Activated T-cell treated with anti-CD3 and anti-CD28 coated beads, Interleukin-2, amount 50 U/mL, for 24 hours (primary cell): ENCODE measurements at places on chromosomes 2 and 18.

- peaks cover 5% of the 10 kb centered on the region for H3K4me1 ChIP-seq
- H3K27me3 ChIP-seq = no peaks in the 10 kb centered on the region
- no peak for DNase-seq
- no peak overlapping the region for H3K27ac ChIP-seq
- no peaks in the 10 kb centered on the region for H3K36me3 ChIP-seq
- no peak overlapping the region for H3K4me3 ChIP-seq
These were observed 39.0 kb downstream of the IRS1 start for GRCh38 chr2:226760412-226761194.

DNA sequence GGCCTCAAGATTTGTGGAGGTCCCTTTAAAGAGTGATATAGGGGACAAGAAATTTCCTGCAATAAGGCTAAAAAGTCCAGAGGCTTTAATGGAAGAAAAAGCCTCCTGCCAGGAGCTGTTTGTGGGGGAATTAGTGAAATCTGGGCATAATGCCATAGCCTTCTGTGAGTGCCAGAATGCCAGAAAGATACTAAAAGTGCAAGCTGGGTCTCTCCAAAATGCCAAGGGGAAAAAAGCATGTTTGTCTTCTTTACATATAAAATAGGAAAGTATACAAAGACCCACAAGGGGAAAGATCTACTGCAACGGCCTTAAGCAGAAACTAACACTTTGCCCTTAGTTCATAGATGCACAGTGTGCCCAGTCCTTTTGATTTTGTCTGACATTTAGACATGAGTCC, 647.7 kb upstream of the ZNF804A start:
- no peak overlapping the region for H3K27ac ChIP-seq
- H3K36me3 ChIP-seq = no peaks in the 10 kb centered on the region
- H3K4me1 ChIP-seq = no peaks in the 10 kb centered on the region
- H3K4me3 ChIP-seq = no peak overlapping the region
- H3K27me3 ChIP-seq = no peaks in the 10 kb centered on the region

GRCh38 chr2:179711375-179711774, 150.0 kb downstream of the ZNF385B start:
- no peak overlapping the region for H3K27ac ChIP-seq
- no peak for DNase-seq
- H3K36me3 ChIP-seq = no peaks in the 10 kb centered on the region
- H3K4me1 ChIP-seq = no peaks in the 10 kb centered on the region

GRCh38 chr2:174439950-174440349, 44.4 kb downstream of the SCRN3 start:
- H3K36me3 ChIP-seq = peaks cover 51% of the 10 kb centered on the region
- H3K27me3 ChIP-seq = no peaks in the 10 kb centered on the region
- H3K4me1 ChIP-seq = no peaks in the 10 kb centered on the region

- no peak overlapping the region for H3K27ac ChIP-seq
- no peaks in the 10 kb centered on the region for H3K27me3 ChIP-seq
- no peak overlapping the region for H3K4me3 ChIP-seq
- no peak for DNase-seq
These were observed 61.3 kb downstream of the IRS1 start for GRCh38 chr2:226738191-226738820.

GRCh38 chr18:10265560-10266333, 188.7 kb upstream of the APCDD1 start:
- H3K36me3 ChIP-seq = no peaks in the 10 kb centered on the region
- DNase-seq = no peak
- H3K4me1 ChIP-seq = no peaks in the 10 kb centered on the region
- no peak overlapping the region for H3K4me3 ChIP-seq
- no peak overlapping the region for H3K27ac ChIP-seq

GRCh38 chr2:102724016-102724490, 37.8 kb upstream of the TMEM182 start:
- no peak overlapping the region for H3K27ac ChIP-seq
- peaks cover 5% of the 10 kb centered on the region for H3K4me1 ChIP-seq
- no peak overlapping the region for H3K4me3 ChIP-seq

GRCh38 chr18:22166069-22166950, 3.1 kb upstream of the GATA6 start:
- no peak overlapping the region for H3K27ac ChIP-seq
- H3K36me3 ChIP-seq = no peaks in the 10 kb centered on the region
- H3K4me1 ChIP-seq = peaks cover 30% of the 10 kb centered on the region
- H3K27me3 ChIP-seq = peaks cover 82% of the 10 kb centered on the region
- no peak for DNase-seq

GRCh38 chr18:60894254-60894945, 438.8 kb upstream of the CDH20 start:
- no peaks in the 10 kb centered on the region for H3K27me3 ChIP-seq
- H3K36me3 ChIP-seq = no peaks in the 10 kb centered on the region
- no peak for DNase-seq

- DNase-seq = no peak
- no peak overlapping the region for H3K4me3 ChIP-seq
- H3K4me1 ChIP-seq = no peaks in the 10 kb centered on the region
- H3K27ac ChIP-seq = no peak overlapping the region
These were observed 118.1 kb upstream of the ZNF521 start for GRCh38 chr18:25470062-25470461.

DNA sequence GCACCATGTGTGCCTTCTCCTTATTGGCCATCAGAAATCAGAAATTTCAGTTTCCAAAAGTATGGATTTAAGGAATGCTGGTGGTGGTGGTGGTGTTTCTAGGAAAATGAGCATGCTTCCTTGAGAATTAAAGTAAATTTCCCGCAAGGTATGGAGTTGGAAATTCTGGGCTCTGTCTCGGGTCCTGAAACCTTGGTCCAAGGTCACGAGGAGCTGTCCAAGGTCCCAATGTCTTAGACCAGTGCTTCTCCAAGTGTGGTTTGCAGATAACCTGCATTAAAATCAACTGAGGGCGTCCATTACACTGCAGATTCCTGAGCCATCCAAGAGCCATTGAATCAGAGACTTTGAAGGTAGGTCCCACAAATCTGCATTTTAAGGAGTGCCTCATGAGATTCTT, 210.9 kb upstream of the PKDCC start:
- H3K4me1 ChIP-seq = peaks cover 9% of the 10 kb centered on the region
- no peak for DNase-seq
- H3K36me3 ChIP-seq = peaks cover 5% of the 10 kb centered on the region

DNA sequence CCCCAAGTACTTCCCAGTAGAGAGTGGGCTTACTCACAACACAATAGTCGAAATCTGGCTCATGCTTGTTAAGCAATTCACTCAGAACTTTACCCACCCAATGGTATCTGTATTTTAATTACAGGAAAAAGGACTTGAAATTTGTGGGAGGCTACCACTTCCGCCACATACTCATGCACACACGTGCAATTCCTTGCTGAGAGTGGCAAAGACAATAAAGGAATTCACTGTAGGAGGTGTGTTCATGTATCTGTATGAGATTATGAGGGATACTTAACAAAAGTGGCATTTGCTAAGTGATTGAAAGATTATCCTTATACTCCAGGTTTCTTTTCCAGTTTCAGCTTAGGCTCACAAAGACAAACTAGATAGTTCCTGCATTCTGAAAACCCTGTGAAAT, 14.9 kb upstream of the LYPD6 start:
- no peak overlapping the region for H3K27ac ChIP-seq
- DNase-seq = no peak
- H3K4me3 ChIP-seq = no peak overlapping the region
- H3K27me3 ChIP-seq = peaks cover 30% of the 10 kb centered on the region

- no peaks in the 10 kb centered on the region for H3K4me1 ChIP-seq
- no peaks in the 10 kb centered on the region for H3K36me3 ChIP-seq
- H3K27me3 ChIP-seq = peaks cover 6% of the 10 kb centered on the region
- no peak overlapping the region for H3K27ac ChIP-seq
These were observed 454.2 kb upstream of the HNRNPA3 start for GRCh38 chr2:176758426-176758825.

DNA sequence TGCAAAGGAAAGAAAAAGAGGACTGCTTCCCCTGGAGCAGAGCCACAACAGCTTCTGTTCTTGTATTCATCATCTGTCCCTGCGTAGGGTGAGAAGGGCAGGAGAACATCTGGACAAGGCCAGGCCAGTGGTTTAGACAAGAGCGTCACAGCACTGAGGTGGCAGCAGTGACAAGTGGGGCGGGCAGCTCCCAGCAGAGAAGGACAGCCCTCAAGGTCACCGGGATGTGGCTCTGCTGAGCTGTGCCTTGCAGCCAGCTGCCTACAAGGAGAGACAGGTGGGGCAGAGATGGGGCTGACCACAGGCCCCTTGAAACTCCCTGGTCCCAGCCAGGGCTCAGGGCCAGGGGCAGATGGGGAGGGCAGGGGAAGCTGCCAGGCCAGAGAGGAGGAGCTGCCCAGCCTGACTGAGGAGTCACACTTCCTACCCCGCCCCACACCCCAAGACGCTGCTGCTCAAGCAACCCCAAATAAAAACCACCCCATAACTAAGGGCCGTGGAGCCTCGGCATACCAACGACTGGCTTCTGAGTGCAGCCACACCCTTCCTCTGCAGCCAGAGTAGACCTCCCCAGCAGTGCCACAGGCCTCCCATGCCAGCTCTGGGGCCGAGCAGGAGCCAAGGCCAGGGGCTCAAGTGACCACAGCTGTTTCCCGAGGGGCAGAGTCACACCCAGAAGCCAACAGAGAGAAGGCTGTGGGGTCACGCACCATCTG, 5.4 kb downstream of the RAB11FIP5 start:
- peaks cover 28% of the 10 kb centered on the region for H3K4me1 ChIP-seq
- no peaks in the 10 kb centered on the region for H3K36me3 ChIP-seq
- no peak for DNase-seq

GRCh38 chr2:101038455-101039255, 36.6 kb downstream of the RPL31 start:
- peaks cover 2% of the 10 kb centered on the region for H3K27me3 ChIP-seq
- H3K4me1 ChIP-seq = no peaks in the 10 kb centered on the region
- H3K27ac ChIP-seq = peak overlapping the region; percentile 26
- no peak for DNase-seq

DNA sequence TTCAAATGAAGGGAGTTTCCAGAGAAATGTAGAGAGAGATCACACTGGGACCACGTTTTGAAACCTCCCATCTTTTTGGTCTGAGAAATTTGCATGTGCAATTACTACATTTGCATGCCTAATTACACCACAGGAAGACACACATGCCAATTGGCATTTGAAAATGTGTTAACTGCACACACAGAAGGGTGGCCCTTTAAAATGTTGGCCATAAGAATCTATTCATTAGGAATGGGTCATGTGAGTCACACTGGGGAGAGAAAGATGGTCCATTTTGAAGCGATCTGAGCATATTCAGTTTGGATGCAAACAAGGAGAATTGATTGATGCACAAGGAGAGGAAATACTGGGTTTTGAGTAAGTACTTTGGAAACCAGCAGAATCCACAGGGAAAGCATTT, 1407.1 kb upstream of the ACVR2A start:
- no peaks in the 10 kb centered on the region for H3K4me1 ChIP-seq
- no peak for DNase-seq
- no peaks in the 10 kb centered on the region for H3K27me3 ChIP-seq
- no peak overlapping the region for H3K27ac ChIP-seq
- H3K4me3 ChIP-seq = no peak overlapping the region

- no peaks in the 10 kb centered on the region for H3K36me3 ChIP-seq
- no peak for DNase-seq
- peaks cover 15% of the 10 kb centered on the region for H3K4me1 ChIP-seq
- H3K27ac ChIP-seq = no peak overlapping the region
These were observed 1.6 kb upstream of the DNER start for GRCh38 chr2:229715895-229716507.

DNA sequence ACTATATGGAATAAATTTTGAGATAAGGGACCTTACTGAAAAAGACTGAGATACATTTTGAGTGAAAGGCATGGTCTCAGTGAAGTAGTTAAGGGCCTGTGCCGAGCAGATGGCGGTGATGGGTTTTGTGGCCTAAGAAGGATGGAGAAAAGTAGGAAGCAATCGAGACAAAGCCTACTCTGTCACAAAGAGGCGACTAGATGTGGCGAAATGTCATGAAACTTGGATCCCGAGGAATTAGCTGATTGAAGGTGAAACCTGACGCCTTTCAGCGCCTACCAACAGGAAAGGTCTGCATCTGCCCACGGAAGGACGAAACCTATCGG, 558 bp upstream of the CEP192 start:
- H3K4me3 ChIP-seq = peak overlapping the region; percentile 94
- no peak for DNase-seq
- H3K4me1 ChIP-seq = peaks cover 19% of the 10 kb centered on the region
- peak overlapping the region; percentile 95 for H3K27ac ChIP-seq
- H3K27me3 ChIP-seq = no peaks in the 10 kb centered on the region
- H3K36me3 ChIP-seq = peaks cover 33% of the 10 kb centered on the region

- no peaks in the 10 kb centered on the region for H3K27me3 ChIP-seq
- no peaks in the 10 kb centered on the region for H3K4me1 ChIP-seq
- H3K4me3 ChIP-seq = no peak overlapping the region
- DNase-seq = no peak
- H3K36me3 ChIP-seq = no peaks in the 10 kb centered on the region
These were observed 157.4 kb upstream of the RGPD4 start for GRCh38 chr2:107669335-107669734.

DNA sequence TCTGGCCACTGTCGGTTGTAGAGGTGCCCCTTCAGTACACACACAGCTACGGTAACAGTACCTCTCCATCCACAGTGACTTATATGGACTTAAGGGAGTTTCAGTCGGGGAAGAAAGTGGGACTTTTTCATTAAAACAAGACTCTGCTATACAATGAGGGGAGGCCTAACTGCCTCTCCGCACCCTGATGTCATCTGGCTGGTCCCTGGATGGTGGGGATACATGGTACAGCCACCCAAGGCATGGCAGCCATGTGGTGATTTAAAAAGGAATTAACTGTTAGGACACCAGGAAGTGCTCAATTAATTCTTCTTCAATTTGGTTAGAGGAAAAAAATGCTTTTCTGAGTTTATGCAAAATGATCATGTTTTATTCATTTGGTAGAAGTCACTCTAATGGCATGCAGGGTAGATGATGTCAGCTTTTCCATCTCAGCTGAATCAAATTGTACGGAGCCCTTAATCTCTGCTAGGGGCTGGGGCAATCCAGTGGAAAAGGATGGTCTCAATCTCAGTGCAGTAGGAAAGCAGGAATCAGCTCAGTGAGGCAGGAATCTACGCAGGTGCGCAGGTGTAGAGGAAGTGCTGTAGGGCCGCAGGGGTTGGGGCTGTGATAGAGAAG, 243.9 kb downstream of the PRKCE start:
- H3K4me3 ChIP-seq = no peak overlapping the region
- no peaks in the 10 kb centered on the region for H3K27me3 ChIP-seq
- no peak overlapping the region for H3K27ac ChIP-seq
- no peaks in the 10 kb centered on the region for H3K36me3 ChIP-seq
- H3K4me1 ChIP-seq = peaks cover 24% of the 10 kb centered on the region

DNA sequence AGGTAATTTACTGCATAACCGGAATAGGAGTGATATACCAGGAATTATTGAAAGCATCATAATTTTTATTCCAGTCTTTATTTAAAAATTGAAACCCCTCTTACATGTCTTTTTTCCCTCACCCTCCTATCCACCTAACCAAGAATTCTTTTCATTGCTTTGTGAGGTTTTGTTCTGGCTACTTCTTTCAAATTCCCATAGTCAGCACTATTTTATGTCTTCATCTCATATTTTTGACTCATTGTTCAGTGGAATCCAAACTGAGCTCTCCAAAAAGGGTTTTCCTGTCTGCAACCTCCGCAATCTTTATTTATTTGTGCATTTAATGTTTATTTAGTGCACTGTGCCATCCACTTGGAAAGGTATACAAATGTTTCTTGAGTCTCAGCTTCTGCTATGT, 128.5 kb downstream of the DOK6 start:
- H3K27ac ChIP-seq = no peak overlapping the region
- no peaks in the 10 kb centered on the region for H3K36me3 ChIP-seq
- H3K27me3 ChIP-seq = peaks cover 6% of the 10 kb centered on the region
- H3K4me1 ChIP-seq = no peaks in the 10 kb centered on the region
- H3K4me3 ChIP-seq = no peak overlapping the region
